ENCODE measurements at places on chromosomes 2 and 18.
A peak's percentile ranks its signal among the peaks of the same experiment; 100 is the strongest.

DNA sequence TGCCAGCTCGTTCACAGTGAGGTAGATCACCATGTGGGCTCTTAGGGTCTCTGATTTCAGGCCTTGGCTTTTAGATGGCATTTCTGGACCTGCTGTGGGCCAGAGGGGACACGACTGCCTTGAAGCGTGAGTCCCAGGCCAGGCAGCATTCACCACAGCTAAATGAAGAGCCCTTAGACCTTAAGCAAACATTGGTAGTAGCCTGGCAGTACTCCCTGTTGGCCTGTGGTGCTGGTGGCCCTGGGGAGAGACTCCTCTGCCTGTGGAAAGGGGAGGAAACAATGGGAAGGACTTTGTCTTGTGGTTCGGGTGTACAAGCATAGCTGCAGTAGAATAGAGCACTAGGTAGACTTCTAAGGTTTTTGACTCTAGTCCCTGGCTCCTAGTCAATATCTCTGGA, 456.0 kb upstream of the DCC start:
- DNase-seq = no peak

- DNase-seq = no peak
Observed at GRCh38 chr18:78542204-78542603, 437.4 kb upstream of the SALL3 start.

GRCh38 chr18:6401687-6402086, 13.0 kb downstream of the L3MBTL4 start:
- DNase-seq = no peak

DNA sequence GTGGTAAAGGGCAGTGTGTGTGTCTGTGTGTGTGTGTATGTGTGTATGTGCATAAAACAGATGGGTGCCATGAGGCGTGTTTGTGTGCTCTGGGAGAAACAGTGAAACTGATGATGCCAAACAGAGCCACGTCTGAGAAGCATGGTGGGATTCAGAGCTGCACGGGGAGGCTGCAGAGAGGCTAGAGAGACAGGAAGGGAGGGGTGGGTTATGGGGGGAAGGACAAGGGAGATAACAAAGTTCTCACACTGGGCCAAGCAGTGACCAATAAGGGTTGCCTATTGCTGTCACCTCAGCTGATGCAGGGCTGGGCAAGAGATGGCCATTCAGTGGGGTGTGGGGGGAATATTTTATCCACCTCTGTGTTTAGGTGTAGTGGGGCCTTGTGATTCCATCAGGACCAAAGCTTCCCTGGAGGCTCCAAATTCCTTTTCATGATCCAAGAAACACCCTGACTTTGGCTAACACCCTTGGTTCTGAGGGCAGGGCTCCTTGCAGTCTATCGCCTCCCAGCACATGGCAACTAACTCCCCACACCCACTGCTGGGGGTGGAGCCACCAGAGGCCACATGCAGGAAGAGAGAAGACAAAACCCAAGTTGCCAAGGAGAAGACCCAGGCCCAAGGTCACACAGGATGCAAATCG, 54.2 kb upstream of the POMC start:
- no peak for DNase-seq

DNA sequence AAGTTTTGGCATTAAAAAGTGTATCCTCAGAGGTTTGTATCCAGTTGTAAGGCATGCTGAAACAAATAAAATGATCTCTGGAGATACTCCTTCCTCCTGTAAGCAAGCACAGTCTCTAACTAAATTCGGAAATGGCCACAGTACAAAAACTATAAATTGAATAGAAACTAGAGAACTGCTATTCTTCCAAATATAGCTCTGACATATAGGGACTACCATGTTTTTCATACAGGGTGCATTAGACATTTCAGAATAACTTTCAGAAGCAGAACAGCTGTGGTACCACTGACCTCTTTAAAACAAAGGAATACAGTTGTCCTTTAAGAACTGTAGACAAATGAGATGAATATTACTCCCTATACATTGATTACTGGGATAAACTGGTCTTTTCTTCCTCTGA, 568.5 kb downstream of the ARHGAP15 start:
- DNase-seq = no peak

GRCh38 chr2:129481306-129482219, 497.9 kb upstream of the RAB6C start:
- DNase-seq = no peak

DNA sequence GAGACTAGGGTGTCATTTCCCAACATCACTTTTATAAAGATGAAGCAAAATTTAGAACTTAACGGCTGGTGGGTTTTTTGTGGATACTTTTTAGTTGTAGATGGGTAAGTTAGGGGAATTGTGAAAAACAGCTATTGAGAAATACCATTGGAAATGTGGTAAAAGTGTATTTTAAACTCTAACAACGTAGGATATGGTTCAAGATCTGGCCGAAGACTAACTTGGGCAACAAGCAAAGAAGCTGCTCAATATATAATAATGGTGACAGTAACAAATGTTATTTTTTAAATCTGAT, 1.6 kb downstream of the DNAH7 start:
- DNase-seq = no peak

GRCh38 chr2:99000708-99001107, 64.7 kb upstream of the CRACDL start:
- no peak for DNase-seq

GRCh38 chr2:68362749-68363148, 2.3 kb upstream of the PLEK start:
- no peak for DNase-seq

- DNase-seq = no peak
Observed at GRCh38 chr18:9552191-9552590, 62.2 kb downstream of the PPP4R1 start.

- no peak for DNase-seq
Observed at GRCh38 chr2:218259099-218259961, 1.5 kb upstream of the GPBAR1 start.

DNA sequence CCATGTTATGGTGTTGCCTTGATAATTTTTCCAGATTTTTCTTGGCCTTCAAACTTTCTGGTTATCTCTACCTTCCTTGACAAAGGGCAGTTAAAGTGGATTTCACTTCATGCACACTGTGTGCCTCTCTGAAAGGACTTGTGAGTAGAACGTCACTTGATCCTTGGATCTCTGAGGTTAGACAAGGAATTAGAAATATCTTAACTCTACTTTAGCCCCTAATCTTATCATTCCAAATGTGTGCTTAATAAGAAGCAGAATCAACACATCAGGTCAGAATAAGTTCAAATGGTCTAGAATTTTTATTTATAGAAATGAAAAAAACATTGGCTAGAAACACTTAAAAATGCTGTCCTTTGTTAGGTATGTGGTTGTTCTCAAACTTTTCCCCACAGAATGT, 205.7 kb downstream of the TPGS2 start:
- no peak for DNase-seq

- no peak for DNase-seq
Observed at GRCh38 chr2:28449488-28450395, 46.1 kb upstream of the PLB1 start.

DNA sequence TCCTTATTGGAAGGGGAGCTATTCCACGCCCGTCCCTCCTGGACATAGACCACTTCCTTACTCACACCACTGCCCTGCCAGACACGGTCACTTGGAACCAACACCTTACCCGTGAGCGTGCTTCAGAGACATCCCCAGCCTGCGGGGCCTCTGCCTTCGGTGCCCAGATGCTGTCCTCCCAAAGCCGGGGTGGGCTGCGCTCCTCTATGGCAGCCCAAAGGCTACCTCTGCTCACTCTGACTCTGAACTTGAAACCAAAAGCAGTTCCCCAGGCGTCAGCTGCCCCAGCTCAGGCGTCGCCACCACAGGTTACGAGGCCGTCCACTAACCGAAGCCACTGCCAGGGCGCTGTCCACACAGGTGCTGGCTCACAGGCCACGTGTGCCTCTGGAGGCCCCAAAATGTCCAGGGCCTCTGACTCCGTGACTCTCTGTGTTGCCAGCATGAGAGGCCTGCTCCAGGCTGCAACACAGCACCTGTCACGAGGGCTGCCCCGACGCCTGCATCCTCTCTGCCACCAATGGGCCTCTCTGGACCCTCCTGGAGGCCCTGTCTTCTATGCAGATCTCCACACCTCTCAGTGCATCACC, 23.8 kb downstream of the HDAC4 start:
- no peak for DNase-seq

DNA sequence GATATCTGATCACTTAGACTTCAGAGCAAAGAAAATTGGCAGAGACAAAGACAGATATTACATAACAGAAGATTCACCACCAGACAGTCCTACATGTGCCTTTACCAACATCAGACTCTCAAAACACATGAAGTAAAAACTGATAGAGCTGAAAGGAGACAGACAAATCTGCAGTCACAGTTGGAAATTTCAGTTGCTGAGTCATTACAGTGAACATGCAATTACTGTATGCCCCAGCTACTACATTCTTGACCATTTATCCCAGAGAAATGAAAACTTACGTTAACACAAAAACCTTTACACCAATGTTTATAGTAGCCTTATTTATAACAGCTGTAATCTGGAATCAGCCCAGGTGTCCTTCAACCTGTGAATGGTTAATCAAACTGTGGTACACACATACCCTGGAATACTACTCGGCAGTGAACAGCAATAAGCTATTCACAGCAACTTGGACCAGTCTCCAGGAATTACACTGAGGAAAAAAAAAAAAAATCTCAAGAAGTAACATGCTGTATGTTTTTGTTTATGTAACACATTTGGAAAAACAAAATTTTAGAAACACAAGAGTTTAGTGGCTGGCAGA, 7.5 kb upstream of the SCLY start:
- no peak for DNase-seq

DNA sequence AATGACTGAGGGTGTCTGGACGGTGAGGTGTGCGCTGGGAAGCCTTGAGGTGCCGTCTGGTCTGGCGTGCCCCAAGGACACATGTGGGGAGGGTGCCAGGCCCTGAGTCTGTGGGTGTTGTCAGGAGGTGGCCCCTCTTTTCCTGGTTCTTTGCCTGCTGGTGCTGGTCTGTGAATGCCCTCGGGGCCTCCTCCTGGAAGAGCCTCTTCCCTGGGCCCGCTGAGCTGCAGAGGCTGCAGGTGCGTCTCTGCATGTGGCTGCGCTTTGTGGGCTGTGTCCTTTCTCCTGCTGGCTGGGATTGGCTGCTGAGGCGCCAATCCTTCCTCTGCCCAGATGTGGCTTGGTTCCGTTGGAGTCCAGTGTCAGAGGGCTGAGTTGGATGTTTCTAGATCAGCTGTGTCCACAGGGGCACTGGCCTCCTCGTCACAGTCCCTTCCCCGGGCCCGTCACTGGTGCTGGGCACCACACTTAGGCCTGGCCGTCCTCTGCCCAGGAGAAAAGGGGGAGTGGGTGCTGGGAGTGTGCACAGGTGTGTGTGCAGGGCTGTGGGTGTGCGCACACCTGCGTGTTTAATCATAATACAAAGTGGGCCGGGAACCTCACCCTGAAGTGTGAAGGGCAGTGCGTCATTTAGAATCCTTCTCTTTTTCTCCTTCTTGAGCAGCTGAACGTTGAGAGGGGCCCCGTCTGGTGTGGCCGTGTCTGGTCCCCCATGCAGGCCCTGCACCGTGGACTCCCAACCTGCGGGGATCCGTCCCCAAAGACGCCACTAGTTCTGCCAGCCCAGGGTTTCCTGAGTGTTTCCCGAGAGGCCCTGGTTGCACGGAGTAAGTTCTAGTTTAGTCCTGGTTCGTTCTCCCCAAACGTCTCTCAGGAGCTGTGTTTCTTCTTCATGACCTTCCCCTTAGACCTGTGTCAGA, 35.5 kb downstream of the RTP5 start:
- DNase-seq = no peak

GRCh38 chr2:26668856-26669750, 23.4 kb upstream of the KCNK3 start:
- no peak for DNase-seq

DNA sequence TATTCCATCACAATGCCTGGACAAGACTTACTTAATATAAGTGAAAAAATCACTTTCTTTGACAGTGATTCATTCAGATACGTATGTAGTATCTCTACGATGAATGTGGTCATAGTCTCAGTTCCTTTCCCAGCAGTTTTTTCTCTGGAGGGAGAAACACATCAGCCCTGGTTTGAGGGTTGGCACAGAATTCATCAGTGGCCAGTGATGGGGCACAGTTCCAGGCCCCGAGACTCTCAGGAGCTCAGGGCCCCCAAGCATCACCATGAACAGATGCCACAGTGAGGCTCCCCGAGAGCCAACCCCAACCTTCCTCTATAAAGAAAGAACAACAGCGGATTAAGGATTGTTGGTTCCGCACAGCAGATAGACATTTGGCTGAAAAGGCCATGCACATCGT, 12.5 kb downstream of the PRKAG3 start:
- no peak for DNase-seq

GRCh38 chr2:153163055-153163454, 315.5 kb downstream of the RPRM start:
- DNase-seq = peak; percentile 61

DNA sequence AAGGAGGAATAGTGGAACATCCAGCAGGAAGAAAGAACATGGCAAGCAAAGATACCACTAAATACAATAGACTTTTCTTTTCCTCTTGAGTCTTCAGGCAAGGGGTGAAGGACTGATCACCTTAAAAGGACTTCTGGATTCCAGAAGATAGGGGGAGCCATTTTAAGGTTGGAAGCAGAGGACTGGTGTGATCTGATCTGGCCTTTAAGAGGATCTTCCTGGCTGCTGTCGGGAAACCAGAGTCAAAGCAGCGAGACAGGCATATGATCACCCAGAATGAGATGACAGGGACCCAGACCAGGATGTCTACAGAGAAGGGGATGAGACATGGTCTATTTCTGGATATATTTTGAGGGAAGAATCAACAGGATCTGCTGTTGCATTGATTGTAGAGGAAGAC, 558.0 kb downstream of the STK39 start:
- no peak for DNase-seq

GRCh38 chr2:171726847-171727450, 39.7 kb downstream of the DYNC1I2 start:
- no peak for DNase-seq

GRCh38 chr2:85329181-85329651, 1.4 kb upstream of the TGOLN2 start:
- DNase-seq = no peak

- DNase-seq = peak; percentile 70
Observed at GRCh38 chr2:73385504-73386341, at the start of gene ALMS1. Gene ALMS1, plus strand, starts transcription at chr2:73385836. Its CDS starts 33 bp downstream, at chr2:73385869.

- DNase-seq = no peak
Observed at GRCh38 chr18:59885579-59886163, 14.1 kb upstream of the PMAIP1 start.

GRCh38 chr18:8696749-8697211, 8.6 kb upstream of the MTCL1 start:
- DNase-seq = peak; percentile 9

GRCh38 chr18:11658989-11659388, 30.1 kb upstream of the GNAL start:
- no peak for DNase-seq
